ENCODE measurements at places on chromosomes 4 and X. TPM values are rescaled to one million over a fixed set of nuclear protein-coding genes. Genes with fewer than 3 reads are reported as not detected.

DNA sequence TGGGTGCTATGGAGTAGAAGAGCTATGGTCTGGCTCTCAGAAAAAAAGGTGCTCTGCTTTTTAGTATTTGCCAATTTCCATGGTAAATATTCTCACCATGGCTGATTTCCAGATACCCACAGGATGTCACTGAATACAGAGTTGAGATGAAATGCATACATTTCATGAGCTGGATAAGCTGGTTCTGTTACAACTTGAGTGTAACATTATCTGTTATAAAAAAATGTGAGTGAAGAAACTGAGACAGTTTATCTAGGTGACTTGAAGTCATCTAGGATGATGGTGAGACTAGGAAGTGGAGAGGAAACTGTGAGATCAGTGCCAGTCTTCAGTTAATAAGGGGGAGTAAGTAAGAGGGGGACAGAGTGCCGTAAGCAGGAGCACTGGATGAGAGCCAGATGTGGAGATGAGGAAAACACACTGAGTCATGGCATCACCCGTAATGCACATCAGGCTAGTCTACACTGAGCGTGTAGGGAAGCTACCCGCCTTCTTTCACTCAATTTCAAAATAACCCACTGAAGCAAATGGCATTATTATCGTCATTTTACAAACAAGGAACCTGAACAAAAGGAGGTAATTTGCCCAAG lies 5.0 kb downstream of the HPSE start:
- H3K4me1 ChIP-seq, result peaks cover 5% of the 10 kb centered on the region
- DNase-seq, result no peak
- no peaks in the 10 kb centered on the region for H3K36me3 ChIP-seq
- H3K27me3 ChIP-seq, result no peaks in the 10 kb centered on the region
- H3K27ac ChIP-seq, result no peak overlapping the region
- no peak overlapping the region for H3K4me3 ChIP-seq

- H3K27me3 ChIP-seq, result no peaks in the 10 kb centered on the region
- no peaks in the 10 kb centered on the region for H3K4me1 ChIP-seq
- no peak for DNase-seq
Measured at GRCh38 chr4:74958881-74959280, 26.0 kb downstream of the PARM1 start.

Gene FAM133A
- not detected for total RNA-seq

Gene AGTR2
- not detected for total RNA-seq

Gene NSUN7
- total RNA-seq, result not detected

Gene GALNTL6
- not detected for total RNA-seq

Gene GRIPAP1
- 57.7 TPM for total RNA-seq

Measured in CD8-positive, alpha-beta memory T cell (primary cell).